ENCODE measurements at places on chromosomes 12 and 14.

DNA sequence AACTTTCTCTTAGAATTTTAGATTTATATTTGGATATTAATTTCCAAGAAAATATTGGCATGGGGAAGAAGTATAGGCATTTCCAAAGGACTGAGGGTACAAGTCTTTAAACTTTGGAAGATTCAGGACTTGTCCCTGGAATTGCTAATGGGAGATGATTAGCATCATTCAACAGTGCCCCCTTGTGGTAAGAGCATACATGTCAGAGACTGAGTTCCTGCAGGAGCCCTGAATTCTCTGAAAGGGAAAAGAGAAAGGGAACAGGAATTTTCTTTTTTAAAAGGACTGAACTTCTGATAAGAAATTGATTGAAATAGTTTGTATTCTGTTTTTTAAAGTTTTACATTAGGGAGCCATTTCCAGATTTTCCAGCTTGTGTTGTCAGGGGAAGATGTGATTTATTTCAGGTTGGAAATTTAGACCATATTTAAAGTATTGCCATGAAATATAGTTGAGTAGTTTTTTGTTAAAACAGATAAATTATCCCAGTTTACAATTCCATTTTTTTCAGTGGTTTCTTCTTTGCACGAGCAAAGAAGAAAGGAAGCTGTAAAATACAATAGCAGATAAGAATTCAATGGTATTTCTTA, 44.0 kb upstream of the REP15 start:
- H3K4me3 ChIP-seq = no peak overlapping the region
- H3K27me3 ChIP-seq = no peaks in the 10 kb centered on the region
- H3K36me3 ChIP-seq = peaks cover 40% of the 10 kb centered on the region
- no peaks in the 10 kb centered on the region for H3K4me1 ChIP-seq
- no peak overlapping the region for H3K27ac ChIP-seq

DNA sequence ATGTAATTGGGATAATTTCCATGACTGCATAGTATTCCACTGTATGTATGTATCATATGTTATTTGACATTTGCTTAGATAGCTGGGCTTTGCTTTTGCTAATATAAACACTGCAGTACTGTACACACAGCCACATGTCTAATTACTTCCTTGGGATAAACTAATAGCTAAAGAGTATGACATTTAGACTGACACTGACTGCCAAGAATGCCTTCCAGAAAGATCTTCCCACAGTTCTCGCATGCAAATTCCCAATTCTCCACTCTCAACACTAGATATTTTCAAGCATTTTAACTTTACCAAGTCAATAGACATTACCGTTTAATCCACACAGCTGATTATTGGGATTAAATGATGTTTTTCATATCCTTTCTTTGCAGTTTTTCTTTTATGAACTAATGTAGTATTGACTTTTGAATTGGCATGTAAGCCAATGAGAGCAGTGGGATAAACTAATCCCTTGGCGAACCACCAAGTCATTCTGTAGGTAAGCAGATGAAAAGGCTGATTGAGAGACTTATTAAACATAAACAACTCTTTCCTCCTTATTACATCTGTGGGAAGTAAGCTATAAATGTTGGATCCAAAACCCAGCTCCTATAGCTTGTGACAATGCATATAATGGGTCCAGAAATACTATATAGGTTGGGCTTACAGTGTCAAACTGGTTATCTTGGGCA, 55.5 kb downstream of the STON2 start:
- no peaks in the 10 kb centered on the region for H3K4me1 ChIP-seq
- H3K27ac ChIP-seq = no peak overlapping the region
- H3K36me3 ChIP-seq = no peaks in the 10 kb centered on the region
- no peak overlapping the region for H3K4me3 ChIP-seq

DNA sequence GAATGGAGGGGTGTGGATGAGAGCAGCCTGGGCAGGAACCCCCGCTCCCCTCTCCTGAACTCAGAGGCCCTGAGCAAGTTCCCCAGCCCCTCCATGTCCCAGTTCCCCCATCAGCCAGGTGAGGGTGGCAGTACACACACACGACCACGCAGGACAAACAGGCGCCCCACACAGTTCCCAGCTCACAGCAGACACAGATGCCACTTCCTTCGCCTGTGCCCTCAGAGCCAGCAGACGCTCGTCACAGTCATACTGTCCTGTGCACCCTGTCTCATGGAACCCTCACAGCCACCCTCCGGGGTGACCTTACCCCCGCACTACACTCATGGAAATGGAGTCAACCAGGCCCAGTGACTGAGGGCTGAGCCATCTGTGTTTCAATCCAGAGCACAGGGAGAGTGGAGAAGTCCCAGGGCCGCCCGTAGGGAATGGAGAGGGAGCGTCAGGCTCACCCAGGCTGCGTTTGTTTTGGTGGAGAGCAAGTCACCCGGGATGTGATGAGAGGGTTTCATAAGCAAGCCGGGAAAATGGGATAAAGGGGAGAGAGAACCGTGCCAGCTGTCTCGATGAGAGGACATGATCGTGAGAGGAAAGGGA, 47.5 kb upstream of the DYNC1H1 start:
- DNase-seq = no peak
- no peaks in the 10 kb centered on the region for H3K4me1 ChIP-seq
- H3K27ac ChIP-seq = peak overlapping the region; percentile 16
- H3K27me3 ChIP-seq = no peaks in the 10 kb centered on the region
- peaks cover 87% of the 10 kb centered on the region for H3K36me3 ChIP-seq
- H3K4me3 ChIP-seq = no peak overlapping the region

- H3K27ac ChIP-seq = no peak overlapping the region
- no peaks in the 10 kb centered on the region for H3K36me3 ChIP-seq
- H3K4me3 ChIP-seq = no peak overlapping the region
- no peaks in the 10 kb centered on the region for H3K27me3 ChIP-seq
- DNase-seq = no peak
Observed at GRCh38 chr14:89061696-89062095, 237.2 kb downstream of the TTC8 start.

- no peak overlapping the region for H3K4me3 ChIP-seq
- no peaks in the 10 kb centered on the region for H3K36me3 ChIP-seq
- no peaks in the 10 kb centered on the region for H3K4me1 ChIP-seq
- no peak for DNase-seq
- no peak overlapping the region for H3K27ac ChIP-seq
Observed at GRCh38 chr12:110916295-110916875, 4.0 kb downstream of the MYL2 start.

DNA sequence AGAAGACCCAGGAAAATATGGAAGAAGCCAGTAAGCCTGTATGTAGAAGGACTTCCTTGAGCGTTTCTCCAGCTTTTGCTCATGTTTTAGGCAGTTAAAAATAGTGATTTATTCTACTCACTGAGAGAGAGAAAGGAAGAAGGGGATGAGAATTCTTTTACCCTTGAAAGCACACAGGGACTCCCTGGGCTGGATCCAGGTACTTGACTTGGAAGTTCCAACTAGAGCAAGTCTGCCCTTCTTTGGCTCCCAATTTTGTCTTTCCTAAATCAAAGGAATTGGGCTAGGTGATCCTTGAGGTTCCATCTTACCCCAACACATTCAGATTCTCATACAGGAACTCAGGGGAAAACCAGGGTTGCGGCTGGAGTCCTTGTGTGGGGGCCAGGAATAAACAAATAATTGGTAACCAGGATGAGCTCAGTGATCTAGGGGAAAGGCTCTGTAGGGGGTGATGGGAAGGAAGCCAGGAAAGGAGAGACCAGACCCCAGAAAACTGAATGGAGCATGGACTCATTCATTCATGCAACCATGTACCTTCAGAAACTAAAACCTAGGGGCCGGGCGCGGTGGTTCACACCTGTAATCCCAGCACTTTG, 11.5 kb upstream of the ITGA5 start:
- peak overlapping the region; percentile 74 for H3K27ac ChIP-seq
- H3K27me3 ChIP-seq = no peaks in the 10 kb centered on the region
- H3K4me3 ChIP-seq = no peak overlapping the region
- peaks cover 51% of the 10 kb centered on the region for H3K4me1 ChIP-seq
- no peak for DNase-seq

DNA sequence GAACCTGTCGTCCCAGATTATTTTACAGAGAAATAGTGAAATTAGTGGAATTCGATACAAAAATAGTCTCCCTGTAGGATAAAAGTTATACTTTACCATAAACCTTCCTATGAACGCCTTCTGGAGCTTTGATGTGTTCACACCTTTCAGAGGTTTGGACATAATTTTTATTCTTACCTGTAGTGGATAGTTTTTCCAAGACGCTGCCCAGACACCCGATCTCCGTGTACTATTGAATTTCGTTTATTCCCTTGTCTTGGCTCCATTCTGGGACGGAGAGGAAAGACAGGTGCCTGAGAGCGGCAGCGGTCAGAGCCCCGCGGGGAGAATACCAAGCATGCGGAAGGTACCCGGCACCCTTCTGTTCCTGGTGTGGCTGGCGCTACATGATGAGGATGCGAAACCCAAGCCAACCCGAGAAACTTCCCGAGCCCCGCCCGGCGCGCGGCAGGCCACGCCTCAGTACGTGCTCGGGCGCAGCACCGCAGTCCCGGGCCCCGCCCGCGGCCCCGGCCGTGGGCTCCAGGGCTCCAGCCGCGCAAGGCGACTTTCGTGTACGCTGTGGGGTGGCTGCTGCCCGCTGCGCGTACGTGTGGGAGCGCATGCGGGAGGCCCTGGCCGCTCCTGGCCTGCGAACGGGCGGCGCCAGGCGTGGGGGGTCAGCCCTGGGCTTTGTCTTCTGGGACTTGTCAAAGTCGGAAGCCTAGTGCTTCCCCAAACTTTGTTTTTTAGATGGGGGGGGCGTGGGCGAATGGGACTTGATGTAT, 11.3 kb upstream of the SNAPC1 start:
- H3K4me1 ChIP-seq = peaks cover 28% of the 10 kb centered on the region
- peak; percentile 95 for DNase-seq
- H3K27ac ChIP-seq = peak overlapping the region; percentile 78
- H3K36me3 ChIP-seq = peaks cover 24% of the 10 kb centered on the region
- peak overlapping the region; percentile 51 for H3K4me3 ChIP-seq
- H3K27me3 ChIP-seq = no peaks in the 10 kb centered on the region

DNA sequence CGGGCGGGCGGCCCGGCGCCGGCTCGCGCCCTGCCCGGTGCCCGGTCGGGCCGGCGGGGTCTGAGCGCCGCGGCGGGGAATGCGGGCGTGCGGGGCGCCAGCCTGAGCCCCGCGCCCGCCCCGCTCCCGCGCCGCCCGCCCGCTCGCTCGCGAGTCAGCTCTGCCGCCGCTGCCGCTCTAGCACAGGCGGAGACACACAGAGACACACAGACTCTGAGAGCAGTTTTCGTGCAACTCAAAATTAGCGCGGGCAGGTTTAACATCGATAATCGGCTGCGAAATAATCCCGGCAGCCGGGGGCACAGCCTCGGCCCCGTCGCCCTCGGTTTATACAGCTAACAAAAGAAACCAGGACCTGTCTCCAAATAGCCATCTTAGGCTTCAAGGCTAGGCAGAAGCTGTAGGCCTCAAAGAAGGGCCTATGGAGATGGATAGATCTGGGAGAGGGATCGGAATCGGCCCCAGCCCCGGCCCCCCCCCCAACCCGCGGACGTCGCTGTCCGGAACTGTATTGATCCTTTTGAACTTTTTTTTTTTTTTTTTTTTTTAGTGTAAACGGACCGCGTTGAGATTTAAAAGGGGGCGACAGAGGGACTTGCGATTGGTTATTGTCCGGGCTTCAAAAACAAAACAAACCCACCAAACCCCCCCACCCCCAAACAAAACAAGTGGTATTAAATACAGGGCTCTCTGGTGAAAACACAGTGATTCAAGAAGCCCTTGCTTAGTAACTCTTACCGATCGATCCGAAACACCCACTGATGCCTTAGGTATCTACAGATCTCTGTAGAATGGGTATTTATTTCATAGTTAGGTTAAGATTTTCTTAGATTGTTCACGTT, 1.1 kb downstream of the ARID2 start:
- H3K36me3 ChIP-seq = no peaks in the 10 kb centered on the region
- H3K4me1 ChIP-seq = peaks cover 27% of the 10 kb centered on the region
- H3K4me3 ChIP-seq = peak overlapping the region; percentile 83
- peak overlapping the region; percentile 100 for H3K27ac ChIP-seq
- peak; percentile 42 for DNase-seq

- peaks cover 59% of the 10 kb centered on the region for H3K36me3 ChIP-seq
- no peak overlapping the region for H3K27ac ChIP-seq
- H3K4me3 ChIP-seq = no peak overlapping the region
- no peak for DNase-seq
- H3K27me3 ChIP-seq = no peaks in the 10 kb centered on the region
- peaks cover 24% of the 10 kb centered on the region for H3K4me1 ChIP-seq
Observed at GRCh38 chr14:104877806-104878550, 12.9 kb downstream of the CEP170B start.

DNA sequence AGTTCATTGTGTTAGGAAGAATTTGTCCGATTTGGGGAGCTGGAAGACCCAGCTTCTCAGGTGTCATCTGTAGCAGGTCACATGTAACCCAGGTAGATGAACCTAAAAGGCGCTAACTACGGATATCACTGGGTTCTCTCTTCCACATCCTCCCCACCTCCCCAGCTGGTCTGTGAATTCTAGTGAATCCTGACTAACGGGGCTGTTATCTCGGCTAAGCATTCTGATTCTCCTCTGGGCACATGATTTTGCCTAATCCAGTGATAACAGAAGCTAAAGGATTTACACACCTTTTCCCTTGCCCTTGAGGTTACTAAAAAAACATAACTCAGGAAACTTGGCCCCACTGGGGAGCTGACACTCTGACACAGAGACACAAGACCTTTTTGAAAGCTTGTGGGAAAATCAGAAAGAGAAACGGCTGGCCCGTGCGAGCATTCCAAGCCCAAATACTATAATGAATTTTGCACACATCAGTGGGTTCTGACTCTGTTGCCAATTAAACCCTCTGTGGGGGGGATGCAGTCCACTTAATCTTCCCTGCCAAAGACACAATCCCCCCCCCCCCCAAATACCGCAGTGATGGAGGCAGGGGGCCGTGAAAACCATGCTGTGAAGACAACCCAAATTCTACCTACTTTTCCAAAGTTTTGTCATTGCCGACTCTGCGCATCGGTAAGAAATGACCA, 81.0 kb upstream of the FZD10 start:
- no peaks in the 10 kb centered on the region for H3K4me1 ChIP-seq
- H3K27me3 ChIP-seq = peaks cover 62% of the 10 kb centered on the region
- no peaks in the 10 kb centered on the region for H3K36me3 ChIP-seq
- no peak overlapping the region for H3K27ac ChIP-seq
- no peak overlapping the region for H3K4me3 ChIP-seq

DNA sequence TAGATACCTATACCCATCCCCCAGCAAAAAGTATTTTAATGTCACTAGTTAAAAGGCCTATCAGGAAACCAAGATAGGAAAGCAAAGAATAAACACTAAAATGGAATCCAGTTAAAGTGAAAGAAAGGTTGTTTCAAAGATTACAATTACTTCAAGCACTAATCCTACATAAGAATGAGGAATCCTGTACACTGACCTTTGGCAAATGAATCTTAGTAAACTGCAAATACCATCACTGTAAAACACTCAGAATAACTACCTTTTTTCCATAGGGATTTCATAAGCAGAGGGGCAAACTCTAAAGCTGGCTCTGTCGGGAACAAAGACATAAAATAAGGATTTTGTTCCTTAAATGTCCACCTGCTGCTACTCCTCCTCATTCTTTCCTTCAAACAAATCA, 25.9 kb downstream of the CEP83 start:
- peaks cover 30% of the 10 kb centered on the region for H3K4me1 ChIP-seq
- peak; percentile 23 for DNase-seq
- no peaks in the 10 kb centered on the region for H3K27me3 ChIP-seq
- no peaks in the 10 kb centered on the region for H3K36me3 ChIP-seq
- H3K4me3 ChIP-seq = no peak overlapping the region
- no peak overlapping the region for H3K27ac ChIP-seq

GRCh38 chr12:4690760-4691159, 29.4 kb upstream of the GALNT8 start:
- H3K27me3 ChIP-seq = no peaks in the 10 kb centered on the region
- no peak overlapping the region for H3K27ac ChIP-seq
- no peaks in the 10 kb centered on the region for H3K4me1 ChIP-seq
